NCI-H460 (cell line): ENCODE measurements at places on chromosomes 11 and 22. TPM values are rescaled to one million over a fixed set of nuclear protein-coding genes. Genes with fewer than 3 reads are reported as not detected.

GRCh38 chr11:110071197-110071596 is 22.0 kb upstream of the ZC3H12C start:
- no peak for DNase-seq

DNA sequence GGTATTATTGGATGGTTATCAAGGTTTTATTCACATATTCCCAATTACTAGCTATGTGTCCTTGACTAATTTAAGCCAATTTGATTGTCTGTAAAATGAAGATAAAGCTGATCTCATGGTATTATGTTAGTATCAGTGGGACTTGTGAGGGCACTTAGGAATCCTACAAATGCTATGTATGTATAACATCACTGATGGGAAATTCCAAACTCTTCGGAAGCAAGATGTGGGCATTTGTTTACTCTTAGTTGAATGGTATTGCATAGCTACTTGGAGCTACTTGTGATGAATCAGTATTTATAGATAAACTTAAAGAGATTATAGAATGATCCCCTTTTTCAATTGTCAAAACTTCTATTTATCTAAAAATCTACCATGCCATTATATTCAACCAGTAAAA is 239.9 kb downstream of the CNTN5 start:
- DNase-seq = peak; percentile 29

The TEX54 gene
- not detected in 2 replicates for total RNA-seq

The OR8K5 gene
- not detected in 2 replicates for total RNA-seq

The PARVG gene
- not detected in 2 replicates for total RNA-seq

DNA sequence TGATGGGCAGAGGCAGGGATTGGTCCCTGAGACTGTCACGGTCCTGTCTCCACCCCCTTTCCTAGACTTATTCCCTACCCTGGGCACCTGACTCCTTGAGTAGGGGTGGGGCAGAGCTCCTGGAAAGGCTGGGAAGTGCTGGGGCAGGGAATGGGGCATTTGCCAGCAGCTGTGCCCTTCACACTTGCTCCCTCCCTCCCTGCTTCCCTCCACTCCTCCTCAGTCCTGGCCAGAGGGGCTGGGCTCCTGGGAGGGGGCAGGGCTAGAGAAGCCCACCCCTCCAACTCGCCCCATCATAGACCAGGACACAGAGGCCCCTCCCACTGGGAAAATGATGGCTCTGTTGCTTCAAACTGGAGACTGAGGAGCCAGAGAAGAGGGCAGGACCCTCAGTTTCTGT is 11.6 kb downstream of the SCN2B start:
- DNase-seq = no peak

The SLC22A6 gene
- not detected in 2 replicates for total RNA-seq

DNA sequence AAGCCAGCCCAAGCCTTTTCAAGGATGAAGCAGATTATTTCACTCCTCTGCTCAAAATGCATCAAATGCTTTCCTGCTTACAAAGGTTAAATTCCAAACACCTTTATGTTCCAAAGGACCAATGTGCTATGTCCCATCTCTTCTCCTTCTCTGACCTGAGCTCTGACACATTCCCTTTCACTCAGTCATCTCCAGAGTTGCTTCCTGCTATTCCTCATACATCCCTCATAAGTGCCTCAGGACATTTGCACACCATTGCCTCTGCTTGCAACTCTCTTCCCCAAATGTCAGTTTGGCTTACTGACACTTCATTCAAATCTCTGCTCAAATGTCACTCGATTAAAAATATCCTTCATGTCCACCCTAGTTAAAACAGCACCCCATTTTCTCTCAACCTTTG is 53.3 kb upstream of the BMAL1 start:
- DNase-seq = no peak

The PRODH gene
- 0.23 and 0.40 TPM in 2 replicates for total RNA-seq

- DNase-seq = no peak
Observed at GRCh38 chr11:79358258-79358657, 82.6 kb downstream of the TENM4 start.

GRCh38 chr11:727281-727701 is 20.0 kb upstream of the TALDO1 start:
- no peak for DNase-seq

GRCh38 chr11:873706-874105 is 31.1 kb downstream of the TSPAN4 start:
- DNase-seq = no peak

- DNase-seq = no peak
Observed at GRCh38 chr11:128882451-128882850, 8.7 kb upstream of the KCNJ5 start.

The ANO5 gene
- total RNA-seq = 2.0 and 2.2 TPM in 2 replicates

DNA sequence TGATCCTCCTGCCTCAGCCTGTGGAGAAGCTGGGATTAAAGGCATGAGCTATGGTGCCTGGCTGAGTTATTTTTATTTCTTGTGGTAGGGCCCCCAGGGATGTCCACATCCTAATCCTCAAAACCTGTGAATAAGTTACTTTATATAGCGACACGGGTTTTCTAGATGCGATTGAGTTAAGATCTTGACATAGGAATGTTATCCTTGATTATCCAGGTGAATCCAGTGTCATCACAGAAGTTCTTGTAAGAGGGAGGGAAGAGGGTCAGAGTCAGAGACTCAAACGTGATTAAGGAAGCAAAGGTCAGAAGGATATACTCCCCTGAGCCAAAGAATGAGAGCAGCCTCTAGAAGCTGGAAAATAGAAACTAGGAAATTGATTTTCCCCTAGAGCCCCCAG is 117.8 kb downstream of the INSC start:
- DNase-seq = no peak

DNA sequence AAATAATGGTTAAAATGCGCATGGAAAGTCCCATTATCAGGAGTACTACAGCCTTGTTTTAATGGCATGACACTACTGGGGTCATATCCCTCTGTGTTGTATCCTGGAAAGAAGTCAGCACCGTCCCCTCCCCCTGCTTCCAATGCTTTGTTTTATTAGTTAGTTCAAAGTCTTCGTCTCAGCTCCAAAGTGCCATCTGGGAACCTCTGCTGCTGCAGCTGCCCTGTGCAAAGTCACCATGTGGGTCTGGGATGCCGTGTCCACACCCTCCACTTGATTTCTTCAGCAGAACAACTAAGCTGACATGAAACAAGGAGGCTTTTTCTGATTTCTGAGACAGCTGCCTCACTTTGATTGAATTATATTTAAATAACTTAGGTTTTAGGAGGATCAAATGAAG is 29.5 kb upstream of the NCAM1 start:
- DNase-seq = no peak

GRCh38 chr11:32602657-32603415 is 19.2 kb downstream of the EIF3M start:
- no peak for DNase-seq

The DDIAS gene
- 10.9 and 12.8 TPM in 2 replicates for total RNA-seq

- DNase-seq = no peak
Observed at GRCh38 chr22:20218987-20219386, 49.1 kb downstream of the RTN4R start.

DNA sequence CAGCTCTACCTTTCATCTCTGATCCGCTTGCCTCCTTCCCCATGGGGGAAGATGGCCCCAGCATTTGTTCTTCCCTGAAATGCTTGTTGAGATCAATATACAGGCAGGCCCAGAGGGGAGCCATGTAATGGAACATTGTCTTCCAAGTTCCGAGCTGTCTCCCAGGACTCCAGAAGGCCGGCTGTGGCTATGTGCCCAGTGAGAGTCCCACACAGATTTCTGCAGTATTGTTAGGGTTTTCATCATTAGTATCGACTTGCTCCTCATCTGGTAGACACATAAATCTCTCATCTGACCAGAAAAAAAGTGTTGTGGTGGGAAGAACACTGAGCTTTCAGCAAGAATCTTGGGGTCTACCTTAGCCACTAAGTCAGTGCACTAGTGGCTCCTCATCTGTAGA is 163.4 kb downstream of the TRIM29 start:
- DNase-seq = no peak

The DCHS1 gene
- 0.07 and 0.14 TPM in 2 replicates for total RNA-seq

The NXPE2 gene
- not detected in 2 replicates for total RNA-seq

DNA sequence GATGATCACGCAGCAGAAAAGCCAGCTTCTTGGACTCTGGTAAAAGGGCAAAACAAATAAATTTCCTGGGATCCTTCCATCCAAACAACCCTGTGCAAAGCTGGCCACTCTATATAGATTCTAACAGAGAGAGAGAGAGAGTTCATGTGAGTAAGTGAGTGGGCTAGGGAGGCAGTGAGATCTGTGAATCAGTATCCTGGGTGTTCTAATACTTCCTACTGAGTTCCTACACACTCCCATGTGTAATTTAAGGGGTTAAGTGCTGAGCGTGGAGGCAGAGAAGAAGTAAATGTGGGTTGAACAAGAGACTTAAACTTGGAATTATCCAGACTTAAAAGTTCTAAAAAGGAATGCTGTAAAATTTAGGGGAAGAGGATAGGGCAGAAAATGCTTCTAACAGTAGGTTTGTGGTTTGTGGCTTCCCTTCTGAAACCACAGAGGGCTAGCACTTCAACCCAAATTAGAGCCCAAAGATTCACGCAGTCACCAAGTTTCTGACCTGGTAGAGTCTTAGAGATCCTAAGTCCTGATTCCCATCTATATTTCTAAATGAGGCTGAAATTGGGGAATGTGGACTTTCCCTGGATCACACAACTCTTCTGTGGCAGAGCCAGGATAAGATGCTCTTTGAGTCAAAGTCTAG is 413.9 kb downstream of the TENM4 start:
- DNase-seq = no peak

DNA sequence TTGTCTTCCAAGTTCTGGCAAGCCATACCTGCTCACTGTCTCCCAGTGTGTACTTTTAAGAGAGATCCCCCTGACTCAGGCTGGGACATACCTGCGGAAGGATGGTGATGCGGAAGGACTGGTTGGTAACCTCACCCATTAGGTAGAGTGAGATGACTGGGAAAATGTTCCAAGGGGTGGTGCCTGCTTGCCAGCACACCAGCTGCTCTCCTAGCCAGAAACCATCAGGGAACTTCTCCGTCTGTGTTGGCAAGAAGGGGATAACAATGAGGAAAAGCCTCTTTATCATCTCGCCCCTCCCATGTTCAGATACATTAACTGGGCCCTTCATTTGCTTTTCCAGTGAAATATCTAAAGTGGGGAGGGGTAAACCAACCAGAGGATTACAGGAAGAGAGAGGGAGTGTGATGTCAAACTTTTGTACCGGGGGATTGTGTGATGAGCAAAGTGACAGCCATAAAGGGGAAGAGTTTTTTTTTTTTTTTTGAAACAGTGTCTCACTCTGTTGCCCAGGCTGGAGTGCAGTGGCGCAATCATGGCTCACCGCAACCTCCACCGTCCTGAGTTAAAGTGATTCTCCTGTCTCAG is at the start of gene BACE1-AS:
BACE1-AS (plus strand) TSS at position 538 of the 588 bp plus-strand sequence.
- DNase-seq = no peak

The OPCML gene
- 0.03 and 0.10 TPM in 2 replicates for total RNA-seq
